ENCODE measurements at places on chromosomes 5 and 9. TPM values are rescaled to one million over a fixed set of nuclear protein-coding genes. Genes with fewer than 3 reads are reported as not detected.

Gene LEAP2
- total RNA-seq, result 3.3 TPM

Gene LHFPL2
- total RNA-seq, result 3.6 TPM

Gene CNTNAP3B
- 3.1 TPM for total RNA-seq

Gene IL4
- total RNA-seq, result not detected

Gene PCDHGA12
- total RNA-seq, result 2.0 TPM

Gene NOP16
- total RNA-seq, result 35.2 TPM

Gene PRLR
- total RNA-seq, result 0.55 TPM

- H3K27ac ChIP-seq, result peak overlapping the region; percentile 93
- no peaks in the 10 kb centered on the region for H3K27me3 ChIP-seq
- H3K36me3 ChIP-seq, result no peaks in the 10 kb centered on the region
- no peak overlapping the region for H3K4me3 ChIP-seq
- peaks cover 73% of the 10 kb centered on the region for H3K4me1 ChIP-seq
Observed at GRCh38 chr5:172903790-172904189, 55.4 kb upstream of the RPL26L1 start.

- no peaks in the 10 kb centered on the region for H3K27me3 ChIP-seq
- H3K27ac ChIP-seq, result no peak overlapping the region
- no peak overlapping the region for H3K4me3 ChIP-seq
- DNase-seq, result no peak
Observed at GRCh38 chr5:142073362-142073988, 35.1 kb upstream of the NDFIP1 start.

- no peak overlapping the region for H3K4me3 ChIP-seq
- no peak overlapping the region for H3K27ac ChIP-seq
- no peaks in the 10 kb centered on the region for H3K36me3 ChIP-seq
- H3K27me3 ChIP-seq, result no peaks in the 10 kb centered on the region
Observed at GRCh38 chr5:14081791-14082190, 61.4 kb upstream of the TRIO start.

- no peaks in the 10 kb centered on the region for H3K27me3 ChIP-seq
- no peaks in the 10 kb centered on the region for H3K4me1 ChIP-seq
- no peak for DNase-seq
- no peak overlapping the region for H3K27ac ChIP-seq
Observed at GRCh38 chr5:11177999-11178711, 417.1 kb upstream of the DAP start.

GRCh38 chr5:168039566-168040248 is 251.7 kb upstream of the WWC1 start:
- no peak overlapping the region for H3K4me3 ChIP-seq
- H3K4me1 ChIP-seq, result no peaks in the 10 kb centered on the region
- DNase-seq, result no peak
- H3K36me3 ChIP-seq, result no peaks in the 10 kb centered on the region

GRCh38 chr9:130138171-130138653 is 34.0 kb upstream of the NCS1 start:
- no peak for DNase-seq
- no peaks in the 10 kb centered on the region for H3K4me1 ChIP-seq
- peaks cover 13% of the 10 kb centered on the region for H3K36me3 ChIP-seq
- no peaks in the 10 kb centered on the region for H3K27me3 ChIP-seq
- H3K27ac ChIP-seq, result no peak overlapping the region

DNA sequence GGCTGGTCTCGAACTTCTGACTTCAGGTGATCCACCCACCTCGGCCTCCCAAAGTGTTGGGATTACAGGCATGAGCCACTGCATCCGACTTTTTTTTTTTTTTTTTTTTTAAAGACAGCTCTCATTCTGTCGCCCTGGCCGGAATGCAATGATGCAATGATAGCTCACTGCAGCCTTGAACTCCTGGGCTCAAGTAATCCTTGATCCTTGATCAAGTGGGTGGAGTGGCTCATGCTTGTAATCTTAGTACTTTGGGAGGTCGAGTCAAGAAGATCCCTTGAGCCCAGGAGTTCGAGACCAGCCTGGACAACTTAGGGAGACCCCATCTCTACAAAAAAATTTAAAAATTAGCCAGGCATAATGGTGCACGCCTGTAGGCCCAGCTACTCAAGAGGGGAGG is 8.1 kb downstream of the SEC24A start:
- no peak overlapping the region for H3K4me3 ChIP-seq
- peaks cover 4% of the 10 kb centered on the region for H3K4me1 ChIP-seq
- H3K36me3 ChIP-seq, result no peaks in the 10 kb centered on the region
- no peak overlapping the region for H3K27ac ChIP-seq
- H3K27me3 ChIP-seq, result no peaks in the 10 kb centered on the region
- no peak for DNase-seq

DNA sequence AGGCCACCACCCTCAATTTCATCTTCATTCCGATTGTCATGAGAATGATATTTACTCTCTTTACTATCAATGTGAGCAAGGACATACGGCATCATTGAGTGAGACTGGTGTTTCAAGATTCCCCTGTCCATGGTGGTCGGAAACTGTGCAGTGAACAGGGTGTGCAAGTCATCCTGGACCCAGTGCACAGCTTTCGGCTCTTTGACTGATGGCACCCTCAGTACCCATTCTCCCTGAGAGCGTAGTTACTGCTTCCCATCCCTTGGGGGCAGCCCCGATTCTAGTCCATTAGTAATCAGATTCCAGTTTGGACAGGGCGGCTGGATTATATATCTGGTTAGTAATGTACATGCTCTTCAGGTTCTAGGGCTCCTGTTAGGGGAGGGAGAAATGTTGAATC is 61.7 kb upstream of the SUB1 start:
- H3K36me3 ChIP-seq, result no peaks in the 10 kb centered on the region
- H3K27ac ChIP-seq, result no peak overlapping the region
- no peaks in the 10 kb centered on the region for H3K27me3 ChIP-seq
- H3K4me1 ChIP-seq, result no peaks in the 10 kb centered on the region
- no peak for DNase-seq

DNA sequence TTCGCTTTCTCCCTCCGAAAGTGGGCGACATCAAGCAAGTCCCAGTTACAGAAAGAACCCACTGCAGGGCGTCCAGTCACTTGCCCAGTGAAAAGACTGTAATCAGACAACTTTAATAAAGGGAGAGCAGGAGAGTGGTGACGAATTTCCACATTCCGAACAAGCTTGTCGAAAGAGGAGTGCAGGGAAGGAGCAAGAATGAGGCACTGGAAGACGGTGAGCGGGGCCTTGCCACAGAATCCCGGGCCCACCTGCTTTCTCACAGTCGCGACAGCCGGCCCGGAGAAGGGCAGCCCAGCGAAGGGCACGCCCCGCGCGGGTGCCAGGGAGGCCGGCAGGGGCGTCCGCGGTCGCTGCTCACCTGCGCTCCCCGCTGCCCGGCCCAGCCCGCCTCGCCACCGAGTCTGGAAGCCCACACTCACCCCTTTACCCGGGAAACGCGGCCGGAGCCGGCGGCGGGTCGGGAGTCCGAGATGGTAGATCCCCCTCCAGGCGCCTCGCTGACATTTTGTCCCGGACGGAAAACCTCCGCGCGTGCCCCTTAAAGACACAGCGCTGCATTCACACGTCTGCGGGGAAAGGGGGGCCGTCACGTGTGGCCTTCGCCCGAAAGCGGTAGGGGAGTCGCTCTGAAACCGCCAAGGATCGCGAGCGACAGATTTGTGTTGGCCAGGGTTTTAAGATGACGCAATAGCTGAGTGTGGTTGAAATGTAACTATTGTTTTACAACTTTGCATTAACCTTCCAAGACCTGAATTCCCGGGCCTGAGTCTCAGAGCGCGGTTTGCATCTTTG is at the start of gene ZBED3:
Gene ZBED3, minus strand, starts transcription at position 597 of the 795 bp plus-strand sequence. CDS start 9,407 bp downstream, outside the sequence.
- no peaks in the 10 kb centered on the region for H3K27me3 ChIP-seq
- peak within 1 kb of the TSS; percentile 80 for H3K4me3 ChIP-seq
- peak; percentile 56 for DNase-seq
- H3K27ac ChIP-seq, result peak within 1 kb of the TSS; percentile 90
